CD4-positive, alpha-beta T cell treated with Interleukin-15 for 1 hour (primary cell): ENCODE measurements at places on chromosomes 2 and 18.

DNA sequence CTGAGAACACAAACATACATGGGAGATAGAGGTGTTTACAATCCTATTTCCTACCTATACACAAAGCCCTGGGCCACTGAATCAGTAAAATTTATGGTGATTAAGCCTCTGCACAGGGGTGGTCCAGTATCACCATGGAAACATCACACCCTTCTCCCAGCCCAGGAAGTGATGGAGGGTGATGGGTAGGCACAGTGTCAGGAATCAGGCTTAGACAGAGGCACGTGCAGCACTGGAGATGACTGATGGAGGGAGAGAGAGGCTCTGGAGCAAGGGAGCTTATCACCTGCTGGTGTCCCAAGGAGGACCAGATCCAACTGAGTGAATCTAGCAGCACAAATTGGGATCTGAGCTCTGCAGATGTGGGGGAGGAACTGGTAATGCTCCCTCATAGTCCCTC, 117.2 kb downstream of the RPIA start:
- DNase-seq: no peak

DNA sequence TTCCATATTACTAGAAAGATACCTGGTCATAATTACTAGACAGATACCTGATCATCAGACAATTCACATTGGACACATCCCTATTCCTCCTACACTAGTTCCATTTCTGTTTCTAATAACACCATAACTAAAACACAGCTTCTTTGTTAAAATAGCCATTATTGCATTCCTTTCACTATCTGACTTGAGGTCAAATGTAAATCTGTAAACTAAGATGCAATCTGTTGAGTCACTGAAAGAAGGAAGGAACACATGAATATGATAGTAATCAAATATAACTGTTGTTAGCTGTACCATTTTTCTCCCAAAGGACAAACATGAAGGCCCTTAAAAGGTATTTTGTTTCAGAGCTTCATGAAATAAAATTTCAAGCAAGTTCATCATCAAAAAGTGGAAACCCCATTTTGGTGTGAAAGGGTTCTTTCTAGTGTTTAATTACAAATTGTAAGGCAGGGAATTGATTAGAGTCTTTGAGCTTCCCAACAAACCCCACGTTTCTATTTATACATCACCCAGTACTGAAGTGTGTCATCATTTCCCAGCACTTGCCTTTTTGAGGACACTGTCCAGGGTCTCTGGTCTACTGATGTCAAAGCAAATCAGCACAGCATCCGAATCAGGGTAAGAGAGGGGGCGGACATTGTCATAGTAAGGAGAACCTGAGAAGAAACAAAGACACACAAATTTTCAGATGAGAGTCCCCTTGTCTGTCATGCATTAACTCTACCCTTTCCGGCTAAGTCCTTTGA, 13.0 kb downstream of the RND3 start:
- no peak for DNase-seq

GRCh38 chr2:234502285-234502918, 5.5 kb upstream of the ARL4C start:
- DNase-seq: no peak

GRCh38 chr2:235909358-235909757, 258.8 kb downstream of the GBX2 start:
- no peak for DNase-seq

- DNase-seq: no peak
These were observed 373.9 kb upstream of the MC4R start for GRCh38 chr18:60746491-60746890.

DNA sequence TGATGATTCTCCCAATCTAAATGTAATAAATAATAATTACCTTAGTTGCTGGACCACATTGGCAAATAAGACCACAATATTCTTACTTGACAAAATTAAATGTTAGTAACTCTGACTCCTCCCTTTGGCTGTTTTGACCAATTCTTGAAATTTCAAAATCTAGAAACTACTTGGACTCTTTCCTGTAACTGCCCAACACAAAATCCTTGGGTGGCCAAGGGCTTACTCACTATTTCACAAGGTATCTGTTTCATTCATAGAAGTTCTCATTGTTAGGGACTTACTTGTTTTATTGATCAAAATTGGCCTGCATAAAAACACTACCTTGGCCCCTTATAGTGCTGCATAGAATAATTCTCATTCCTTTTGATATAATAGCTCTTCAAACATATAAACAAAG, 19.4 kb downstream of the CDH20 start:
- no peak for DNase-seq

- DNase-seq: no peak
These were observed 164.5 kb downstream of the RBM43 start for GRCh38 chr2:151097128-151097527.

DNA sequence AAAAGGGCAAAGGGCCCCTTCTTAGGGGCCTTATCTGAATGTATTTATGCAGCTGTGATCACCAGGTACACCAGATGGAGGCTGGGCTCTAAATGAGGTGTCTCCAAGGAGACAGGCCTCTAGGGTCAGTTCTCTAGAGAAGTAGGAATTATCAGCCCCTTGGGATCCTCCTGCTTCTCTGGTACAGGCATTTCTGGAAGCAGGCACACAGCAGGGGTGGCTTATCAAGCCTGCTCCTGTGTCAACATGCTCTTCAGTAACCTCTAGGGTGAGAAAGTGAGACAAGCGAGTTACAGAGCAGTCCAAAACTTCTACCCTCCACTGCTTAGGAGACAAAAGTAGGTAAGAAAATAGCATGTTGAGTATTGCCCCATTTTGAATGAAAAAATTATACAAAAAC, 13.8 kb downstream of the TPGS2 start:
- DNase-seq: no peak

GRCh38 chr2:133135035-133135654, 433.1 kb downstream of the NCKAP5 start:
- no peak for DNase-seq

GRCh38 chr18:3808985-3809780, 359.2 kb downstream of the TGIF1 start:
- DNase-seq: no peak

GRCh38 chr2:203326356-203326755, 1.8 kb upstream of the ABI2 start:
- DNase-seq: no peak

GRCh38 chr2:23571527-23572282, 186.7 kb downstream of the KLHL29 start:
- no peak for DNase-seq

- peak; percentile 56 for DNase-seq
These were observed 43.1 kb downstream of the INPP4A start for GRCh38 chr2:98487806-98488189.

- DNase-seq: no peak
These were observed 607.6 kb downstream of the LRP1B start for GRCh38 chr2:141523199-141523598.

GRCh38 chr2:139465789-139466188, 685.6 kb upstream of the NXPH2 start:
- no peak for DNase-seq

GRCh38 chr2:233490831-233491230, 75.8 kb downstream of the USP40 start:
- DNase-seq: no peak

DNA sequence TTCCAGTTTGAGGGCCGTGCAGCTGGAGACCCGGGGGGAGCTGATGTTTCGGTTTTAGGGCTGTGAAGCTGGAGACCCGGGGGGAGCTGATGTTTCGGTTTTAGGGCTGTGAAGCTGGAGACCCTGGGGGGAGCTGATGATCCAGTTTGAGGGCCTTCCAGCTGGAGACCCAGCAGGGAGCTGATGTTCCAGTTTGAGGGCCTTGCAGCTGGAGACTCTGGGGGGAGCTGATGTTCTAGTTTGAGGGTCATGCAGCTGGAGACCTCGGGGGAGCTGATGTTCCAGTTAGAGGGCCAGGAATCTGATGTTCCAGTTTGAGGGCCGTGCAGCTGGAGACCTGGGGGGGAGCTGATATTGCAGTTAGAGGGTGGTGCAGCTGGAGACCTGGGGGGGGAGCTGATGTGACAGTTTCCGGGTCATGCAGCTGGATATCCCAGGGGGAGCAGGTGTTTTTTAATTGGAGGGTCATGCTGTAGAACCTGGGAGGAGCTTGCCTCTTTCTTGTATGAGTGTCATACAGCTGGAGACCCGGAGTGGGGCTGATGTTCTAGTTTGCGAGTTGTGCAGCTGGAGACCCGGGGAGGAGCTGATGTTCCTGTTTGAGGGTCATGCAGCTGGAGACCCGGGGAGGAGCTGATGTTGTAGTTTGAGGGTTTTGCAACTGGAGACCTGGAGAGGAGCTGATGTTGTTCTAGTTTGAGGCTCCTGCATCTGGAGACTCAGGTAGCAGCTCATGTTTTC, 153.2 kb downstream of the RTP5 start:
- DNase-seq: no peak

DNA sequence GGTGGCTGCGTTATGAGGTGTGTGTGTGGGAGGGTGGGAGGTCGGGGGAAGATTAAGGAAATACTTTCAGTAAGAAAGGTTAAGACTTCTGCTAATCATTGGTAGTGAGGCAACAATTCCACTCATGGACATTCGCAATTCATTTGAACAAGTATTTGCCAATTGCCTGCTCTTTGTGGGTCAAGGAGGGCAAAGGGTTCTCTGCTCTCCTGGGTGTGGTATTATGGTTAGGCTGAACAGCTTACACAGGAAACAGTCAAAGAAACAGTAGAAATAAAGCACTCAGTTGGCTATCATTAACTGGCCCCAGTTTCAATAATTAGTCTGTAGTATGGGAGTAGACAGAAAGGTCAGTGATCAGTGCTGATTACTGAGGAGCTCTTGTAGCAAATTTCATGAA, 357.0 kb upstream of the FANCL start:
- DNase-seq: no peak

DNA sequence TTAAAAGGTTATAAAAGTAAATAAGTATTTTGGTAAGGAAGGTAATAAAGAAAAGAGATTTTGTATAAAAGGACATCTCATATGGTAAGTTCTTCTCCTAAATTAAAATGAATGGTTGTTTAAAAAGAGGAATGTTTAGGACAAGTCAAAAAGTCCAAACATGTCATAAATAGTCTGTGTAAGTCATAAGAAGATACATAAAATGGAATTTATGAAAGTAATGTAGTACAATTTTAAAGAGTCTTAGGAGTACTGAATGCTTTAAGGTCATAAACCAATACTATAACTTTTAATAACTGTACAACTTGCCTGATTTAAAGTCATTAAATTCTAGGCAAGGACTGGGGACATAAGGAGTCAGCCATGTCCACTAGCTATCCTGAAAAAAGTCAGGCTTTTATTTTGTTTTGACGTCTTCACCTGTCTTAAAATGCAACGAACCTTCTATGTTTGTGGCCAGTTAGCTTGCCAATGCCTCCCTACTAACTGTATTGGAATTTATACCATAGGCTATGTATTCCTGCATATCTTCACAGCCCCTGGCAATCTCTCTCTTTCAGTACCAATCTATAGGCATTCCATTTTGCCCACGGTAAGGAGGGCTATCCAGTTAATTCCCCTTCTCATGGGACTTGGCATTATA, 312.3 kb upstream of the LRRTM4 start:
- no peak for DNase-seq

DNA sequence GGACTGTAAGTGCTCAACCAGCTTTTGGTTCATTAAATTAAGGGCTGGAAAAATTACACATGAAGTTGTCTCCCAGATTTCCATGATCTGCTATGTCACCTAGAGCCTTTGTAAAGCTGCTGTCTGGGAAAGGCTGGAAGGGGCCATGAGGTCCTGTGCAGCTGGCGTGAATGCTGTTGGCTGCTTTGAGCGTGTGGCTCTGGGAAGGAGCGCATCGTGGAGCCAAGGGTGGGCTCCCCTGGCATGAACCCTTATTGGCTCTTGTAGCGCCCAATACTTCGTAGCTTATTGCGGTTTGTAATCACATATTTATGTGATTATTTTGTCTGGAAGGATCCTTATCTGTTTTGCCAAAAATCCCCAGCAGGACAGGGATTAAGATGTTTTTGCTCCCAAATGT, 70.5 kb upstream of the LMAN1 start:
- DNase-seq: no peak

DNA sequence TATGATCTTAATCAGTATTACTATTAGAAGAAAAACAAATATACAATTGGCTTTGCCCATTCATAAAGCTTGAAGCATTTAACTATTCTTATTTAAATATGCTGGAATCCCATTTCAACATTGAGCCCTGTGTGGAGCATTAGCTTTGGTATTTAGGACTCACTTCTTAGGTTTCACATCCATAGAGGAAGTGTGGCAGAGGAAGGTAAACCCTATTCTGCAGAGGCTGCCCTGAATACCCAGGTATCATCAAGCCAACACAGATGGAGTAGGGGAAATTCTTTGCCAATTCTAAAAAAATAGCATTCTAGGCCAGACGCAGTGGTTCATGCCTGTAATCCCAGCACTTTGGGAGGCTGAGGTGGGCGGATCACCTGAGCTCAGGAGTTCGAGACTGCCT, 361.5 kb downstream of the FIGN start:
- no peak for DNase-seq

DNA sequence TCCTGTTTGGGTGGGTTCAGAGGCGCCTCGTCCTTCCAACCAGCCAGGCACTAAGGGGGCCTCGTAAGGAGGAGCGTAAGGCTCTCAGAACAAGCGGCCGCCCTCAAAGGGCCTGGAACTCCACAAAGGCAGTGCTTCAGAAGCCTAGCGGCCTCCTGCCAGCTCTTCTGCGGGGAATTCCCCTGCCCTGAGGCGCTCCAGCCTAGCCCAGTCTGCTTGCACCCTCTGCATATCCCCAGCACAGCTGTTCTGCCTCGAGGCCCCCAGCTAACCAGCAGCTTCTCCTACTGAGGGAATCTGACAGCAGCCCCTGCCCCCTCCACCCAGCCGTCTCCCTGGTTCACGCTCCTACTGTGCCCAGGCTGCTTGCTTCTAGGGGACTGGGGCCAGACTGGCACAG, 265.9 kb downstream of the TFCP2L1 start:
- no peak for DNase-seq

DNA sequence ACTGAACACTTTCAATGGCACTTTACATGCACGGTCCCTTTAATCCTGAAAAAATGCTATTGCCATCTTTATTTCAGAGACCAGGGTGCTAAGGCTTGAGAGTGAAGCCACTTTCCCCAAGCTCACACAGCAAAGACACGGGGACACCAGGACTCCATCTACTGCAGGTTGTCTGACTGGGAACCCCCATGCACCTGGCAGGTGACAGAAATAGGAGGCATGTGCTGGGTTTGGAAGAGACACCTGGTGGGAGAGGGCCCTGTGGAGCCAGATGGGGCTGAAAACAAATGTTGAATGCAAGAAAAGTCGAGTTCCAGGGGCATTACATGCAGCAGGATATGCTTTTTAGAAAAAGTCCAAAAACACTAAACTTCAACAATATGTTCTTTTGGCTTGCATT, 5.2 kb upstream of the EHD3 start:
- no peak for DNase-seq

DNA sequence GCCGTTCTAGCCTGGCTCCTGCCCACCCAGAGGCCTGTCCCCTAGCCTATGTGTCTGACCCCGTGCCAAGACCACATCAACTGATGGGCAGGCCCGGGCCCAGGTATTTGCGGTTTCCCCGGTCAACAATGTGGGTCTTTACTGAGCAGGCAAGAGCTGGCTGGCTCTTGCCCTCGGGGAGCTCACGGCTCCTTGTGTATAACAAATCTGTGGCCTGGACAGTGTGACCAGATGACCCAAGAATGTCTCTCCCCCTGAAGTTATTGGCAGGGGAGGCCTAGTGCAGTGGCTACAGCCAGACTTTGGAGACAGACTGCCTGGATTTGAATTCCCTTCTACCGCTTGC, 179.6 kb downstream of the KLHL29 start:
- DNase-seq: no peak

GRCh38 chr2:68203587-68203986, 45.9 kb downstream of the PNO1 start:
- no peak for DNase-seq

- DNase-seq: no peak
These were observed 634 bp downstream of the MTIF2 start for GRCh38 chr2:55268288-55268906.
